Suprapubic skin (tissue), 4 donors: ENCODE measurements at places on chromosomes 6 and 20.

DNA sequence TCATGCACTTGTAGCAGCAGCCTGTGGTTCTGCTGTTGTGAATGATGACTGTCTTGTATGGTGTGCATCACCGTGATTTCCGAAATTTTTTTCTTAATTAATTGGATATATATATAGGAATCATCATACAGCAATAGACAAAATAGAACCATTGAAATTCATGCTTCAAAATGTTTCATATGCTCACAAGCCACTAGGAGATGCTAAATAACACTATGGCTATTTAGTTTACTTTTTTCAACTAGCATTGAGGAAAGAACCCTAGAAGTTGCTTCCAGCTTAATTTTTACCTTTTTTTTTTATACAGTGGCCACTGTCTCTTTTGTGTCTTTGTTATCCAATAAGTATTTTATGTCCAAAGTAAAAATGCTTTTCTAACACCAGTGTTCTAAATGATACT lies 485.4 kb downstream of the CDKAL1 start:
- no peak for DNase-seq
- H3K4me3 ChIP-seq, result no peak overlapping the region
- no peaks in the 10 kb centered on the region for H3K36me3 ChIP-seq
- no peak overlapping the region for H3K27ac ChIP-seq
- no peaks in the 10 kb centered on the region for H3K27me3 ChIP-seq

DNA sequence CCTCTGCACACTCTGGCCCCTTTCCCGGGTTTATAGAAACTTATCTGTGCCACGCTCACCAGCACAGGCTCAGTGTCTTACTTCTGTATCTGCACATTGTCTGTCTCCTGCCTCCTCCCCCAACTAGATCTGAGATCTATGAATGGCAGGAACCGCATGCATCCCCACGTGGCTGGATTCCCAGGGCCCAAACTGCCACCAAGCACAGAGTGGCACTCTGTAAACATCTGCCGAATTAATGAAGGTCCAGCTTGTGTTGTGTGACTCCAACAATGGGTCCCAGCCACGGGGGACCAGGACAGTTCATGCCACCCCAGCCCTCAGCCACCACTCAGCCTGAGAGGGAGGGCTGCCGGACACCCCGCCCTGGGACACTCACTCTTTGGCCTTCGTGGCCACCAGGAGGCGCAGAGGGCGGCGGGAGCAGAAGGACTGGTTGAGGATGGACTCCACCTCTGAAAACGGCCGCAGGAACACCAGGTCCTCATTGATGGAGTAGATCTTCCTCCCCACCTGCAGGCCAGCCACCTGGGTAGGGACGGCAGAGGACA lies 171.1 kb downstream of the PREX1 start:
- no peak for DNase-seq
- H3K36me3 ChIP-seq, result peaks cover 30% of the 10 kb centered on the region
- no peaks in the 10 kb centered on the region for H3K27me3 ChIP-seq
- H3K4me3 ChIP-seq, result no peak overlapping the region
- H3K27ac ChIP-seq, result no peak overlapping the region

DNA sequence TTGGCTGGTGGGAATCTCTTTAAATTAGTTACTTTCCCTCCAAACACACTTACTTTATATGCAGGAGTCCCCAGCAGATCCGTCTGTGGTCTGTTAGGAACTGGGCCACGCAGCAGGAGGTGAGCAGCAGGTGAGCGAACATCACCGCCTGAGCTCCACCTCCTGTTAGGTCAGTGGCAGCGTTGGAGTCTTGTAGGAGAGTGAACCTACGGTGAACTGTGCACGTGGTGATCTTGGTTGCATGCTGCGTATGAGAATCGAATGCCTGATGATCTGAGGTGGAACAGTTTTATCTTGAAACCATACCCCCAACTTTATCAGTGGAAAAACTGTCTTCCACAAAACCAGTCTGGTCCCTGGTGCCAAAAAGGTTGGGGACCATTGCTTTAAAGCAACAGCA lies 5.0 kb downstream of the SERPINB6 start:
- peaks cover 8% of the 10 kb centered on the region for H3K4me1 ChIP-seq
- no peaks in the 10 kb centered on the region for H3K36me3 ChIP-seq
- H3K27me3 ChIP-seq, result no peaks in the 10 kb centered on the region
- H3K27ac ChIP-seq, result no peak overlapping the region

DNA sequence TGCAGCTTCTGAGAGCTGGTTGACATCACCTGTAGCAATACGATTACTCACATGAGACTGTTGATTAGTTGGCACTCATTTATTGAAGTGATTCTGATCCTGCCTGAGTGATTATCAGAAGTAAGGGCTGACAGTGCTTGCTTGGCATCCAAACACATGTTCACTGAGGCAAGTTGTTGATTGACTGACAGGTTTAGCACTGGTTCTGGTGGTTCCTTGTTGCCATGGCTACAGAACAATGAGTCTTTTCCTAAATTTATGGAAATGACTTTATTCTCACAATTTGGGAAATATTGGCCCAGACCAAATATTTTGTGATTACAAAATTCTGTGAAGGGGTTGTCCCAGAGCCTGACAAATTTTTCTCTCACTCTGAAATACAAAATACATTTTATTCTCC lies 146.0 kb upstream of the RAB32 start:
- H3K4me3 ChIP-seq, result no peak overlapping the region
- H3K36me3 ChIP-seq, result no peaks in the 10 kb centered on the region
- no peak for DNase-seq
- H3K27me3 ChIP-seq, result no peaks in the 10 kb centered on the region
- no peak overlapping the region for H3K27ac ChIP-seq

DNA sequence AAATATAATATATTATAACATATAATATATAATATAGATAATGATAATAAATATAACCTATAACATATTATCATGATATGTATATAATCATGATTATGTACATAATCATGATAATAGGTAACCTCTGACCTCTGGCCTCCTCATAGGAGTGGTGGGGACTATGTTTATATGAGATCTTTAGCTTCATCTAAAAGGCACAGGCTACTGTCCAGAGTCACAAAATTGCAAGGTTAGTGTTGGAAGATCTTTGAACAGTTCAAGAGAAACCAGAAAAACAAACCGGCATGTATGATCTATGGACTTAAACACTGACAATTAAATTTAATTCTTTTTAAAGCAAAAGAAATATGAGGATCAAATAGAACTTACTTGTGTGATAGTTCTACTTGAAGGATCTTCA lies 55.7 kb upstream of the TINAG start:
- DNase-seq, result no peak
- no peak overlapping the region for H3K27ac ChIP-seq
- H3K4me1 ChIP-seq, result no peaks in the 10 kb centered on the region
- H3K36me3 ChIP-seq, result no peaks in the 10 kb centered on the region

DNA sequence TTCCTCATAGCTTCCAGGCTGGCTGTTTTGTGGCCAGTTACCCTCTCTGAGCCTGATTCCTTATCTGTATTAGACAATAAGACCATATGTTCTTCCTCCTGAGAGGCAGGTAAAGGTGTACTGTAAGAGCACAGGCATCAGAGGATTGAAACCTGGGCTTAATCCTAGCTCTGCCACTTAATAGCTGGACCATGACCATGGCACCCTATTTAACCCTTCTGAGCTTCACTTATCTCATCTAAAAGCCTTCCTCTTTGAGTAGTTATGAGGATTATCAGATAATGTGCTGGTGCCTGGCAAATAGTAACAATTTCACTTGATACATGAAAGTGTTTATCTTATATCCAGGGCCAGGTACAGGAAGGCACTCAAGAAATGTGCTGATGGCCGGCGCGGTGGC lies 34.9 kb downstream of the BCL2L1 start:
- H3K36me3 ChIP-seq, result peaks cover 15% of the 10 kb centered on the region
- H3K4me3 ChIP-seq, result no peak overlapping the region
- peaks cover 38% of the 10 kb centered on the region for H3K4me1 ChIP-seq
- no peak overlapping the region for H3K27ac ChIP-seq
- DNase-seq, result no peak

- H3K27me3 ChIP-seq, result no peaks in the 10 kb centered on the region
- H3K27ac ChIP-seq, result no peak overlapping the region
- H3K4me1 ChIP-seq, result no peaks in the 10 kb centered on the region
Measured at GRCh38 chr6:84467296-84467695, 239.9 kb upstream of the CEP162 start.

DNA sequence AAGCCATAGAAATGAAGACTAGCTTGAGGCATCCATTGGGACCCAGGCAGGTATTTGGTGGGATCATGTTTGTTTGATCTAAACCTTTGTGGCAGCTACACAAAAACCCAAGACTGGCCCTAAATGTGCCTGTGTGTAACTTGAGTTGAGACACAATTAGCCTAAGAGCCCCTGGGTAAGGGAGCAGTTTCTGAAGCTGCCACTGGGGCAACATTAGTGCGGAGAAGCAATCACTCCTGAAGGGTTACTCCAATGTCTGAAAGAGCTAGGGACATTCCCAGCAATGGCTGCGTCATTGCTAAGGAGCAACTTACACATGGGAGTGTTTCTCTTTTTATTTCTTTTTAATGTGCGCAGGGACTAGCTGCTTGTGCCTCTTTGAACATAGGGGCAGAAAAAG lies 67.9 kb upstream of the EEF1E1 start:
- no peaks in the 10 kb centered on the region for H3K27me3 ChIP-seq
- no peaks in the 10 kb centered on the region for H3K36me3 ChIP-seq
- H3K4me3 ChIP-seq, result no peak overlapping the region
- H3K4me1 ChIP-seq, result no peaks in the 10 kb centered on the region
- no peak overlapping the region for H3K27ac ChIP-seq

DNA sequence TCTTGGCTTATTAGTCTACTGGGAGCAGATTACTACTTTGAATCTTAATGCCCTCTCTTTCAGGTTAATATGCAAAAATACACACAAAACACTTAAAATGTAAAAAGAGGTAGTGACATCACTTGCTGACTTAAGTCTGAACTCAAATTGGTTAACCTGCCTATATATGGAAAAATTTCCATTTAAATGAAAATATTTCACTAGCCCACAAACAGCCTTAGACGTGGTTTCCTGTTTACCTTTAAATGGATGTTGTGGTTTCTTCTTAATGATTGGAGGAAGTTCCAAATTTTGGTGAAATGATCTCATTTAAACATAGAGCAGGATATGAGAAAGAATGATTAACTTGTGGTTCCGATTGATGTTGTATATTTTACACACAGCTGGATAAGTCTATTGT lies 553.7 kb downstream of the CD109 start:
- no peak overlapping the region for H3K4me3 ChIP-seq
- H3K27me3 ChIP-seq, result no peaks in the 10 kb centered on the region
- no peak overlapping the region for H3K27ac ChIP-seq
- H3K4me1 ChIP-seq, result no peaks in the 10 kb centered on the region

- no peak overlapping the region for H3K4me3 ChIP-seq
- no peak overlapping the region for H3K27ac ChIP-seq
- H3K4me1 ChIP-seq, result peaks cover 5% of the 10 kb centered on the region
- H3K27me3 ChIP-seq, result no peaks in the 10 kb centered on the region
- no peak for DNase-seq
- H3K36me3 ChIP-seq, result no peaks in the 10 kb centered on the region
Measured at GRCh38 chr6:111750753-111751673, 122.2 kb downstream of the FYN start.

DNA sequence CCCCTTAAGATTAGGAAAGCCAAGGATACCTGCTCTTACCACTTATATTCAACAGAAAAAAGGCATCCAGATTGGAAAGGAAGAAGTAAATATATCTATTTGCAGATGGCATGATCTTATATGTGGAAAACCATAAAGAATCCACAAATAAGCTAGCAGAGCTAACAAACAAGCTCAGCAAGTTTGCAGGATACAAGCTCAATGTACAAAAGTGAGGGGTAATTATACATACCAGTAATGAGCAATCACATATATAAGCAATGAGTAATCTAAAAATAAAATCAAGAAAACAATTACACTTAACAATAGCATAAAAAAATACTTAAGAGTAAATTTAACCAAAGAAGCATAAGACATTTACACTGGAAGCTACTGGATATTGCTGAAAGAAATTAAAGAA lies 31.6 kb upstream of the HMGN3 start:
- H3K4me1 ChIP-seq, result peaks cover 10% of the 10 kb centered on the region
- H3K36me3 ChIP-seq, result no peaks in the 10 kb centered on the region
- no peak for DNase-seq
- H3K4me3 ChIP-seq, result no peak overlapping the region

GRCh38 chr6:134675110-134676054 lies 274.5 kb downstream of the ALDH8A1 start:
- no peaks in the 10 kb centered on the region for H3K27me3 ChIP-seq
- no peak for DNase-seq
- H3K4me1 ChIP-seq, result no peaks in the 10 kb centered on the region

GRCh38 chr20:33408716-33409654 lies 7.7 kb upstream of the CDK5RAP1 start:
- H3K27ac ChIP-seq, result no peak overlapping the region
- no peak for DNase-seq
- H3K4me1 ChIP-seq, result peaks cover 3% of the 10 kb centered on the region
- no peak overlapping the region for H3K4me3 ChIP-seq
